Activated naive CD4-positive, alpha-beta T cell treated with anti-CD3 and anti-CD28 coated beads, Interleukin-2, amount 50 U/mL, for 72 hours (primary cell): ENCODE measurements at places on chromosomes 16 and 17. TPM values are rescaled to one million over a fixed set of nuclear protein-coding genes. Genes with fewer than 3 reads are reported as not detected.

DNA sequence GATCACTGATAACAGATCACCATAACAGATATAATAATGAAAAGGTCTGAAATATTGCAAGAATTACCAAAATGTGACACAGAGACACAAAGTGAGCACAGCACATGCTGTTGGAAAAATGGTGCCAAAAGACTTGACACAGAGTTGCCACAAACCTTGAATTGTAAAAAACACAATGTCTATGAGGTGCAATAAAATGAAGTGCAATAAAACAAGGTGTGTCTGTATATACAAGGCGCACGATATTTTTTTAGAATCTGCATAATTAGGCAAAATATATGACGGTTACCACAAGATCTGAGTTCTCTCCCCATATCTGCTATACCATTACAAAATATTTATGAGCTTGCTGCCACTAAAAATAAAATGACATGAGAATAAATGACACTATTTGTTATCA, 171.9 kb upstream of the AXIN2 start:
- no peak for DNase-seq

- no peak for DNase-seq
Observed at GRCh38 chr16:75341564-75342307, 90.3 kb upstream of the BCAR1 start.

GRCh38 chr16:2846511-2847310, 11.3 kb downstream of the PRSS22 start:
- no peak for DNase-seq

GRCh38 chr17:68710976-68711375, 109.8 kb upstream of the FAM20A start:
- DNase-seq = no peak

GRCh38 chr17:49570540-49571242, 5.0 kb upstream of the NXPH3 start:
- no peak for DNase-seq

DNA sequence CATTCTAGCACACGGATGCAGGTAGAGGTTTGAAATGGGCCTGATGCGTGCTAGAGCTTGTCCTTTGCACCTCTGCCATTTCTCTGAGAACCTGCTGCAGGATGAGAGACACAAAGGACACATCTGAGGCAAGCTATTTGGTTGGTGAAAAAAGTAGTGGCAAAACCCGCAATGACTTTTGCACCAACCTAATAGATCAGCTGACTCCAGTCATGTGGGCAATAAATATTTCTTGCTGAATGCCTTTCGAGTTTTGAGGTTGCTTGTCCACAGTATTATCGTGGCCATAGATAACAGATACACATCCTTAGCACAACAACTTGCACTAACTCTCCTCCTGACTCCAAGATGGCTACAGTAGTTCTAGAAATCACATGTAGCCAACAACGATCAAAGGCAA, 57.8 kb upstream of the ZNF423 start:
- no peak for DNase-seq

GRCh38 chr16:1612320-1613111, at the start of gene CRAMP1:
Gene CRAMP1, plus strand, starts transcription at chr16:1612360. Its CDS starts 2,280 bp downstream, at chr16:1614640.
- DNase-seq = no peak

- peak; percentile 42 for DNase-seq
Observed at GRCh38 chr17:82734987-82735866, at the start of gene FN3K. Gene FN3K, plus strand, starts transcription at chr17:82735615. Its CDS starts 22 bp downstream, at chr17:82735637.

- no peak for DNase-seq
Observed at GRCh38 chr17:11138023-11138422, 103.0 kb upstream of the SHISA6 start.

- no peak for DNase-seq
Observed at GRCh38 chr17:4358154-4358553, 8.3 kb downstream of the UBE2G1 start.

DNA sequence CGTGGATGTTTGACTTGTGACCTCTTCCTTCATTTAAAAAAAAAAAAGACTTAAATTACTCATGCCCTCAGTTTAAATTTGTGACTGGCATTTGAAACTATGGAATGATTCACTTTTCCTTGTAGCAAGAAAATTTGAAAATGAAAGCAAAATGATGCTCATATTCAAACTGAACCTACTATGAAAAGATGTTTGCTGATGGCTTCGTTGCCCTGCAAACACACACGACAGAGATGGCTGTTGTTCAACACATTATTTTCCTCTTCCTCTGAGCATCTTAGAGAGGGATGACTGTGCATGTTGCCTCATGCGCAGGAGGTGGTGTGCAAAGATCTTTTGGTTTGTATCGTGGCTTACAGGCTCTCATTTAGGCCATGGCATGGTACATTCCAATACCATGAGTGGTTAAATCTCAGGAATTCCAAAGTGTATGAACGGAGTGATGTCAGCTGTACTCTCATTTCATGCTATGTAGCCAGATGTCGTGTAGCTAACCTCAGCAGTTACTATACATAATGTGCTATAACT, 164.5 kb downstream of the PRKCA start:
- DNase-seq = peak; percentile 52

- no peak for DNase-seq
Observed at GRCh38 chr16:71826533-71827017, 17.9 kb upstream of the AP1G1 start.

DNA sequence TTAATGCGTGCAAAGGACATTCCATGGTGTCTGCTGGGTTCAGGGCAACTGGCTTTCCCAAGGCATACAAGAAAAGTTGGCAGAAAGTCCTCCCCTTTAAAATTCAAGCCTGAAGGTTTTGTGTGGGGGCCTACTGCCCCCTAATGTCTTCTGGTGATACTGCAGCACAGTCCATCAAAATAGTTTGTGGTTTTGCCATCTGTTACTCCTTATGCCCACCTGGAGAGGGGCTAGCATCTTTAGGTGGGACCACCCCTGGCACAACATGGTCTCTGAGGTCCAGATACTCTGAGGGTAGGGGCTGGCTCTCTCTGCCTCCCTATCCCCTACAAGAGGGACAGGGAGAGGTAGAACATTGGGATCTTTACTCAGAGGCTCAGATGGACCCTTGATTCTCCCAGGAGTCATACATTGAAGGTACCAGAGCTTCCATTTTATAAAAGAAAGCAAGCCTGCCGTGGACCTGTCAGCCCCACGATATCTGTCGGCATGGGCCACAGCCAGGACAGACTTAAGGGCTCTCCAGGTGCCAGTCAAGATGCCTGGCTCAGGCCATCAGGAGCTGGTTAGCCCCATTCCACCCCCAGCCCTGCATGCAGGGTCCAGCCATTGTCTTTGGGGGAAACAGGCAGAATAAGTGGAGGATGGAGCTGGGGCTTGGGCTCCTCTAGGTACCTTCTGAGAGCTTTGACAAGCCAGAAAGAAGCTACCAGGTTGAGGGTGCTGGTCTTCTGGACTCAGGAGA, 6.3 kb downstream of the ESRP2 start:
- peak; percentile 59 for DNase-seq

GRCh38 chr17:78665387-78665951, 88.3 kb upstream of the DNAH17 start:
- DNase-seq = no peak

DNA sequence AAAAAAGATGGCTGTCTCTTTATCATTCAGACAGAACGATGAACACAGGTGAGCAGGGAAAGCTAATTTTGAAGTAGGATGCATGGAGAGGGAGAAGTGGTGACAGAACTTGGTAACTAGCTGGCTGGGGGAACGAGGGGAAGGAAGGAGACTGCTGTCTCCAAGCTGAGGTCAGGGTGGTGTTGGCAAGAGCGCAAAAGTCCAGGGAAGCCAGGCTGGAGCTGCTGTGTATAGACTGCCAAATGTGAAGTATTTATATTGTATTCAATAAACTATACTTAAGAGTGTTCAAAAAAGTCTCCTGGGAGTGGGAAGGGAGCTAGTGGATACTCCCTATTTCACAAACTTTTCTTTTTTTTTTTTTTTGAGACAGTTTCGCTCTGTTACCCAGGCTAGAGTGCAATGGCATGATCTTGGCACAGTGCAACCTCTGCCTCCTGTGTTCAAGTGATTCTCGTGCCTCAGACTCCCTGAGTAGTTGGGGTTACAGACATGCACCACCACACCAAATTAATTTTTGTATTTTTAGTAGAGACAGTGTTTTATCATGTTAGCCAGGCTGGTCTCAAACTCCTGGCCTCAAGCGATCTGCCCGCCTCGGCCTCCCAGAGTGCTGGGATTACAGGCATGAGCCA, 8.2 kb downstream of the TMEM106A start:
- no peak for DNase-seq

GRCh38 chr17:72613396-72613795, 479.1 kb downstream of the SLC39A11 start:
- DNase-seq = no peak

DNA sequence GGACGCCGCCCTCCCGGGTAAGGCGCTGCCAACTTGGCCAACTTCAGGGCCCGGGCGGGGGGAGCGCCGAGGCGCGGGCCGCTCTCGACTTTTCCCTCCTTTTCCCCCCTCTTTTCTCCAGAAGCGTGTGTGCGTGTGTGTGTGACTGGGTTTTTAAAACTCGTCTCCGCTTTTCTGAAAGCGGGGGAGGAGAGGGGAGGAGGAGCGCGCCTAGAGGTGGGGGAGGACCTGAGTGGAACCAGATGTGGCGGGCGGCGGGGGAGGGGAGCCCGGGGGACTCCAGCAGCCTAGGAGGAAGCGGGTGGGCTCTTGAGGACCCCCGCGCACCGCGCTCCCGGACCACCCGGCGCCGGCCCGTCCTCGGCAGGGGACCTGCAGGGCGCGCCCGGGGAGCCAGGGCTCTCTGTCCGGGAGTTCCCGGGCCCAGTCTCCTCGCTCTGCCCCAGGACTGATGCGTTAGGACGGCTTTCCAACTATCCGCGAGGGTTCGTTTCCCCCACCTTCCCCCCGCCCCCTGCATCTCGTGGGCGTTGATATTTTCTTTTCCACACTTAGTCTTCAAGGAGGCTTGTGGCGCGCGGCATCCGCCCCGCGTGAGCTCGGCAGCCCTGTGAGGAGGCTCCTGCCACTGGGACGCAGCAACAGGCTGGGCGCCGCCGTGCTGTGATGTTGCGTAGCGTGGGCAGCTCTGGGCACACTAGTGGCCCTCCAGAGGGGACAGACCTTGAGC, 599 bp downstream of the MRC2 start:
- no peak for DNase-seq

- DNase-seq = no peak
Observed at GRCh38 chr17:66387392-66387981, 85.1 kb downstream of the PRKCA start.

- no peak for DNase-seq
Observed at GRCh38 chr16:1331712-1332617, 1.5 kb upstream of the BAIAP3 start.

GRCh38 chr16:77657016-77657415, 65.3 kb upstream of the NUDT7 start:
- no peak for DNase-seq

DNA sequence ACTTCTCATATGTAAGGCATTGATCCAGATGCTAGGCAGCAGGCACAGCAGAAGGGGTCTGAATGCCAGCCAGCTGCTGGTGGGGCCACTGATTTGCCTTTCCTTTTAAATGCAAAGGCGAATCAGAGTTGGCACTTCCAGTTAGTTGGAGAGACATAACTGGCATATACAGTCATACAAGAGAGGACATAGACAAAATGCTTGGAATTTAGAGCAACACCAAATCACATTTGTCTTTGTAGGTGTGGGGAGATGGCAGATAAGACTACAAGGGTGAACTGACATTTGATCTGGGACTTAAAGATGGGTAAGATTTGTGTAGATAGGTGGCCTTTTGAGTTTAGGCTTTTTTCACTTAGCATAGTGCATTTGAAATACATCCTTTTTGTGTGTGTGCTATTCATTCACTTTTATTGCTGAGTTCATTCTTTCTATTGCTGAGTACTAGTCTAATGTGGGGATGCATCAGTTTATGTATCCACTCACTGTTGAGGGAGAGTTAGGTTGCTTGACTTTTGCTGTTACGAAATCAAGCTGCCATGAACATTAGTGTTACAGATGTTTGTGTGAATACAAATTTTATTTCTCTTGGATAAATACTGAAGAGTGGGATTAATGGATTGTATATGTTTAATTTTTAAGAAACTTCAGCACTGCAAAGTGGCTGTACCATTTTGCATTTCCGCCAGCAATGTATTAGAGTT, 74.1 kb downstream of the SPECC1 start:
- DNase-seq = no peak

DNA sequence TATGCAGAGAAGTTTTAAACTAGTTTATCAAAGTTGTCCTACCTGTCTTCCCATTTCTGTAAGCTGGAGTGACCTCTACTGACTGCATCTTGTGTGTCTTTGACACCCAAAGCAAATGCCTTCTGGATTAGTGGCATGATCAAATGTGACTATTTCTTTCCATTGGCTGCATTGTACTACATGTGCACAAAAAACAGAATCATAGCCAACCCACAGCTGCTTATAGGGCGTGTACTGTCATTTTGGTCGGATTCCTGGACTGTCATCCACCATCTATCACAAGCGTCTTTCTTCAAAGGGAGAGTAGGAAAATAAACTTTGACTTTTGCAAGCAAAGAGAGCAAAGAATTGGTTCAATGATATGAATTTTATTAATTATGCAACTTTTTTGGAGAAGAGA, 310.6 kb downstream of the MAP2K6 start:
- DNase-seq = no peak

DNA sequence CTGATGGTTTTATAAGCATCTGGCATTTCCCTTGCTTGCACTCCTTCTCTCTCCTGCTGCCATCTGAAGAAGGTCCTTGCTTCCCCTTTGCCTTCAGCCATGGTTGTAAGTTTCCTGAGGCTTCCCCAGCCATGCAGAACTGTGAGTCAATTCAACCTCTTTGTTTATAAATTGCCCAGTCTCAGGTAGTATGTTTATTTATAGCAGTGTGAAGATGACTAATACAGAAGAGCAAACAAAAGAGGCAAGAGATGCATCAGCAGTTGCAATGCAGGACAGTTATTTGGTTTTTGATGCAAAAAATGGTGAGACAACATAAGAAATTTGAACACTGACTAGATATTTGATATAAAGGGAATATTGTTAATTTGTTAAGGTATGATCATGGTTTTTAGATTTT, 16.8 kb downstream of the TMEM100 start:
- DNase-seq = no peak

- DNase-seq = no peak
Observed at GRCh38 chr17:67594115-67594880, 123.4 kb upstream of the NOL11 start.

- DNase-seq = no peak
Observed at GRCh38 chr16:66569131-66569530, 2.9 kb downstream of the CMTM1 start.

Gene ZNF385C
- not detected for total RNA-seq

Gene KRTAP4-5
- not detected for total RNA-seq

Gene ARMC7
- total RNA-seq = 9.9 TPM

Gene CEMP1
- total RNA-seq = 0.50 TPM

Gene MAPK7
- total RNA-seq = 9.1 TPM

Gene SNAI3
- 5.4 TPM for total RNA-seq

Gene GCSH
- total RNA-seq = 18.9 TPM

Gene CTRB2
- total RNA-seq = not detected
